ENCODE measurements at places on chromosomes 4 and X.

DNA sequence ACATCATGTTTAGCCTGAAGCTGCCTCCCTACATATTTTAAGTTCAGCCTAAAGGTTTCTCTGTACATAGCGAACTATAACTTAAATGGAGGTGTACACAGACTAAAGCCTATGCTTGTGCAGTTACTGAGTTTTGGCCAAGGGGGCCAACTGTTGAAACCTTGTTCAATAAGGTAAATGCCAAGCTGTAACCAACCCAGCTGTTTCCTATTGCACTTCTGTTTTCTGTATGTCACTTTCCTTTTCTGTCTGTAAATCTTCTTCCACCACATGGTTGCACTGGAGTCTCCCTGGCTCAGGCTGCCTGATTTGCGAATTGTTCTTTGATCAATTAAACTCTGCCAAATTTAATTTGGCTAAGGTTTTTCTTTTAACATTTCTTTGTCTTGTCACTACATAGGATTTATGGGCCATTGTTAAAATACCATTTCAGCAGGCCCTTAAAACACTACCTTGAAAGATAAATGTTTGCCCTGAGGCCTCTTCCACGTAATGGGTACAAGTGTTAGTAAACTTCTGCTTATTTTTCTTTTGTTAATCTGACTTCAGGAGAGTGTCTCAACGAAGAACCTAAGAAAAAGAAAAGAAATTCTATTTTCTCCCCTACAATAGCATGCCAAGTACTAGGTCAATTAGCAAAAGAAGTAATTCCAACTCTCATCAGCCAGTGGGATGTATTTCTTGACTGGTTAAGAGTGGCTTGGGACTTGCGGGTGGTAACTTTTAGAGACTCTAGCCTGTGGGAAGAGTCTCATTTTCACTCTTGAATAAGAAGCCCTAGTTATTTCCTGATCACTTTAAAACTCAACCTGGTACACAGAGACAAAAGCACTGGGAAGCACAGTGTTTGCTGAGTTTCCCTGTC lies 45.7 kb upstream of the PRSS12 start:
- no peak for DNase-seq

DNA sequence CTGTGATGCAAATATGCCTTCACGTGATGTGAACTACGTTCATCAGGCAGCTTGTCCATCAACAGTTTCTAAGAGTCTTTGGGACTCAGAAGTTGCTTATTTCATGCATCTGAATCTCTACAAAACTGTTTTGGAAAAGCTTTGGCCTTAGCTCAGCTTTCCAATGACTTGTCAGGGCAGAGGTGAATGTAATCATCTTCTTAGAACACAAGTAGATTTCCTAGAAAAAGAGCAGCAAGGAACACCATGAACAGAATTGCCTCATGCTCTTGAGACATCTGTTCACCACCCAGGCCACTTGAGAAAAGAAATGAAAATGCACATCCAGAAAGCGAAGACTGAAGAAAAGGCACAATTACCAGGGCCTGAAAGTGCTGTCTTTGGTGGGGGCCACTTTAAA lies 105.8 kb upstream of the PDHA1 start:
- no peak for DNase-seq

- no peak for DNase-seq
Measured at GRCh38 chr4:14415146-14415545, 587.1 kb upstream of the CPEB2 start.

- DNase-seq = no peak
Measured at GRCh38 chr4:102598086-102598761, 97.1 kb downstream of the NFKB1 start.

- no peak for DNase-seq
Measured at GRCh38 chr4:59307609-59308008, 1892.5 kb upstream of the ADGRL3 start.

GRCh38 chr4:7582313-7583097 lies 147.8 kb upstream of the PSAPL1 start:
- DNase-seq = no peak

- no peak for DNase-seq
Measured at GRCh38 chr4:25421816-25422525, 44.9 kb downstream of the ANAPC4 start.

DNA sequence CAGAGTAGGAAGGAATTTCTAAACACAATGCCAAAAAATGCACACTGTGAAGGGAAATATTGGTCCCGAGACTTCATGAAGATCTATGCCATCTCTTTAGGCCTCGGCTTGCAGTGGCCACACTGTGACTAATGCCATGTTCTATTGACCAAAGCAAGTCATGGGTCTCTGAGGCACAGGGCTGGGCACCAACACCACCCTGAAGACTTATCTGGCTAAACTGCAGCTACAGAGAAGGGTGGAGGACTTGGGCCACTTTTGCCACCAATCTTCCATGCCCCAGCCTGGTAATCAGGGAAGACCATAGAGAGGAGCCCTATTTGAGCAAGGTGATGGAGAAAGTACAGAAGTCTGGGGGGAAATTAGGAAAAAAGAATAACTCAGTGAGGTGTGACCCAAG lies 42.1 kb downstream of the HMX1 start:
- DNase-seq = no peak

Measured in activated B cell treated with CpG ODN at 0.5 μM for 24 hours (primary cell).